ENCODE measurements at places on chromosomes 1 and 21.
A peak's percentile ranks its signal among the peaks of the same experiment; 100 is the strongest.

- DNase-seq: peak; percentile 44
Measured at GRCh38 chr1:1371746-1372711, 3.0 kb downstream of the AURKAIP1 start.

- no peak for DNase-seq
Measured at GRCh38 chr1:3222042-3222692, 153.2 kb downstream of the PRDM16 start.

DNA sequence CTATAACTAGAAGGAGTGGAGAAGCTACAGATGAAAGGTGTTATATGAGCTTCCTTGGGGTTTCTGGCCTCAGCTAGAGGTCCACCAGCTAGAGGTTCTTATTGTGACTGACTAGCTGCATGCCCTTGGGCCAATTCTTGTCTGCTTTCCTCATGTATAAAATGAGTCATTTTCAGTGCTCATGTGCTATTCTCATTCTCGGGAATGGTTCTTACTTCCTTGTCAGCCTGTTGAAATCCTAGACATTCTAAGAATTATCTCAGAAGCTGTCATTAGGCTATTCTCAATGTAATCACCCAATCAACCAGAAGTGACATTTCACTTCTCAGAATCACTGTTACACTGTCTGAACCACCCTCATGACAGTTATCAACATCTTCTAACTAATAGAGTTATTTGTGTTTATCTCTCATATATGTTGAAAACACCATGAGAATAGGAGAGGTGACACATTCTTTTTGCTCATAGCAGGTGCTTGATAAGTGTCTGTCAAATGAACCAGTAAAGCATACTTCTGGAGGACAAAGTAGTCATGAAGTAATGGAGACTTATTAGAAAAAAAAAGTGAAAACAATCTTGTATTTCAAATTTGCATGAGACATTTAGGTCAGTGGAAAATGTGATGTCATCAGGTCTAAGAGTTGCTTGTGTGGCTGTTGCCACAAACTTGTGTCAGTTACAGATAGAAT, 122.8 kb upstream of the IVNS1ABP start:
- no peak for DNase-seq

GRCh38 chr1:31798086-31798432, 17.8 kb downstream of the SPOCD1 start:
- no peak for DNase-seq

DNA sequence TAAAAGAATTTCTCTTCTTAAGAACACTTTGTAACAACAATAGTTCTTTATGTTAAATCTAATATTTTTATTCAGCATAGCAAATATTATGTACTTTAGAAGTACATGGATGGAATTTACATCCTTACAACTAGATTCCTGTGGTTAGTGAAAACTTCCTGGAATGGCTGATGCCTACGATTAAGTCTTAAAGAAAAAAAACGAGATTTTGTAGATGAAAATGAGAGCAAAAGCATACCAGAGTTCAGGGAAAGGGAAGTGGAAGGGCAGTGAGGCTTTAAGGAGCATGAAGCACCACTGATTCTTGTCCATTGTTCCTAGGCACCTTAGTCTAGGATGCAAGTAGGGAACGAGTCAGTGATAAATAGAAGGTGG, 26.7 kb downstream of the CFH start:
- DNase-seq: no peak

- no peak for DNase-seq
Measured at GRCh38 chr1:155622191-155622590, 12.2 kb downstream of the MSTO1 start.

DNA sequence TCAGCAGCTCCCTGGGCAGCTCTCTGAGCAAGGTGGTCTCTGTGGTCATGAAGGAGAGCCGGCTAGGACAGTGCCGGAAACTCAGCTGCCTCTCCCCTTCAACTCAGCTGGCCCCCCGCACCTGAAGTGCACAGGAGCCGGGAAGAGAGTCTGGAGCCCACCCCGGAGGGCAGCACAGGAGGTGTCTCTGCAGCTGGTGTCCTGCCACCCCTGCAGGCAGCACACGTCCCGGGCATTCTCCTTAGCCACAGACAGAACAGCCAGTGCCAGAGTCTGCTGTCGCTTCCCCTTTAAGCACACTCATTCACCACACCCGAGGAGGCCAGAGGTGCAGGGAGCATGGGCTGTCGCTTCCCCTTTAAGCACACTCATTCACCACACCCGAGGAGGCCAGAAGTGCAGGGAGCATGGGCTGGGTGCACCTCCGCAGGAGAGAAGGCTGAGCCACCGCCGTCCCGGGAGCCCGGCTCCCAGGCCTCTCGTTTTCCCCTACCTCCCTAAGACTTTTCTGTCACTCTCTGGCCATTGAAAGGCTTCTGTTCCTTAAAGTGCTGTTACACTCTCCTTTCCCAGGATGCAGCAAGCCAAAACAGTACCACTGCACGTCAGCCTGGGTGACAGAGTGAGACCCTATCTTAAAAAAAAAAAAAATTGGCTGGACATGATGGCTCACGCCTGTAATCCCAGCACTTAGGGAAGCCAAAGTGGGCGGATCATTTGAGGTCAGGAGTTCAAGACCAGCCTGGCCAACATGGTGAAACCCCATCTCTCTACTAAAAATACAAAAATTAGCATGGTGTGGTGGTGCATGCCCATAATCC, 16.9 kb upstream of the SAMD11 start:
- no peak for DNase-seq

- no peak for DNase-seq
Measured at GRCh38 chr1:32639489-32640075, 10.8 kb downstream of the ZBTB8OS start.

GRCh38 chr21:16421965-16422364, 692.2 kb downstream of the USP25 start:
- DNase-seq: no peak

- no peak for DNase-seq
Measured at GRCh38 chr1:187928696-187929095, 1099.9 kb downstream of the PLA2G4A start.

DNA sequence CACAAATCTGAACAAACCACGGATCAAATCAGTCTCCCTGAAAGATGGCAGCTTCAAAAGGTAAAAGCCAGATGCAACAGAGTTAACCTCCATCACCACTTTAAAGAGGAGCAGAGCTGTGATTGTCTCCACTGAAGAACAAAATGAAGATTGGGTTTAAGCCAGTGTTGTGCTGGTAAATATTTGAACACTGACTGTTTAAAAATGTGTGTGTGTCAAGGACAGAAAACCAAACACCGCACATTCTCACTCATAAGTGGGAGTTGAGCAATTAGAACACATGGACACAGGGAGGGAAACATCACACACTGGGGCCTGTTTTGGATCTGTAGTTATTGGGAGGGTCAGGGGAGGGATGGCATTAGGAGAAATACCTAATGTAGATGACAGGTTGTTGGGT, 83.9 kb downstream of the ST6GALNAC5 start:
- DNase-seq: no peak

DNA sequence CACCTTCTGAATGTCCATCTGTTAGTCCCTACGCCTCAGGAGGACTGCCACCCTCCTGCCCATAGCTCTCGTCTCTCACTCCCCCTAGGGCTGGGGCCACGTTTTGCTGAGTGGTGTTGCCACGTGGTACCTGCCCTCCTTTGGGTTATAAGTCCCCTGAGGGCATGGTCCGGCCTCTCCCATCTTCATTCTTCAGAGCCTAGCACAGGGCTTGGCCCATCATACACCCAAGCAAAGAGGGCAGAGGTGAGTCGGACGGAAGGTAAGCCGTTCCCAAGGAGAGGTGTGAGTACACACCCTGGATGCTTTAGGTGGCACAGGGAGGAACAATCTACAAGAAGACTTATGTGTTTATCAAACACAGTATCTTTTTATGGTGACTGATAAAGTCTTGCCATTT, 10.9 kb downstream of the PADI2 start:
- no peak for DNase-seq

DNA sequence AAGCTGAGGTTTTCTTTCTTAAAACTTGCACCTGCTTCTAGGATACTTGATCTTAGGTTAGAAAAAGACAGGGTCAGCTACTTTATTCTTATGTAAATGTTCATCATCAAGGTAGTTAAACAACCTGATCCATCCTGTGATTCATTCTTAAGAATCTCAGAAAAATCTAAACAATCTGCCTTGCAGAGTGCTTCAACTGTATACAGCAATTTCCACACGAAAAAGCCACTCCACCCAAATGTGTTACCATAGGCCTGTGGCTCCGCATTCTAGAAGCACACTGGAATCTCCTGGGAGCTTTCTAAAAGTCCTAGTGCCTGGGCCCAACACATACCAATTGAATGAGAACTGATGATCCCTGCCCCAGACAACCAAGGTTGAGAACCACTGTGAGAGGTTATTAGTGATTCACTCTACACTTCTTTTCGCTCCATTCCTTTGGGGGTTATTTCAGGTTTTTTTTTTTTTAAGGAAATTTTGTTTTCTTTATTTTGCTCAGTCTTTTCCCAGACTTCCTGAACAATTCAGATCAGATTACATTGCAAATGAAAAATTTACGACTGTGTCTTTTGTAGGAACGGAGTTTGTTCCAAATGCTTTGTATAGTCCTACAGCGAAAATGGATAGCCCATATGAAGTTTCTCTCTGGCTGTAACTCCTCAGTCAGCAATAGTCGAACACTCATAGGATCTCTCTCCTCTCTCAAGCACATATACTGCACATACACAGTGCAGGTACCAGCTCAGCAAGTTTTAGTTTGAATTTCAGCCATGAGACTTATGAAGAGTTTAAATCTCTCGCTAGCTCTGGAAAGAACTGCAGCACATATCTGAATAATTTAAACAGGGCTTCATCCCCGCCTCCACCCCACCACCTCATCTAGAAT, 16.1 kb downstream of the SMYD2 start:
- DNase-seq: no peak

- no peak for DNase-seq
Measured at GRCh38 chr1:228224198-228225164, 16.6 kb downstream of the OBSCN start.

- no peak for DNase-seq
Measured at GRCh38 chr1:86845514-86845913, 68.4 kb downstream of the SELENOF start.

GRCh38 chr1:180937624-180938225, 25.0 kb downstream of the KIAA1614 start:
- DNase-seq: no peak

DNA sequence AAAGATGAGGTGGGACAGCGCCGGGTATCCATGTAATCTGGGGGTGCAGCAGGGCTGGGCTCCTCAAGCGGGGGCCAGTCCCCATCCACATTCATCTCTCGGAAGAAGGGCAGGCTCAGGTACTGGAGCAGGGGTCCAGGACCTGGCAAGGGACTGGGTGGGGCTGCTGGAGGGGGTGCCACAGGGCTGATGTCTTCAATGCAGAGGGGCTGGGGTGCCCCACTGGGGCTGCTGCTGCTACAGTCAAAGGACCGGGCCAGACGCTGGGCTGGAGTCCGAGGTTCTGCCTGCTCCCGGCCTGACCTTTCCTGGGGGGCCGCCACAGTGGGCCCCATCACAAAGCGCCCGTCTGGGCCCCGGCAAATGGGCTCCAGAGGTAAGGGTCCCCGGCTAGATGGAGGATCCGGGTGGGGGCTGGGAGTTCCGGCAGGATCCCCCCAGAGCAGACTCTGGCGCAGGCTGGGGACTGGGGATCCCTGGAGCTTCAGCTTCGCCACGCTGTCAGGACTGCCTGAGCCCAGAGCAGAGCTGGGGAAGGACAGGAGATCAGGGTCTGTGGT, 3.3 kb upstream of the TAGLN2 start:
- DNase-seq: no peak

DNA sequence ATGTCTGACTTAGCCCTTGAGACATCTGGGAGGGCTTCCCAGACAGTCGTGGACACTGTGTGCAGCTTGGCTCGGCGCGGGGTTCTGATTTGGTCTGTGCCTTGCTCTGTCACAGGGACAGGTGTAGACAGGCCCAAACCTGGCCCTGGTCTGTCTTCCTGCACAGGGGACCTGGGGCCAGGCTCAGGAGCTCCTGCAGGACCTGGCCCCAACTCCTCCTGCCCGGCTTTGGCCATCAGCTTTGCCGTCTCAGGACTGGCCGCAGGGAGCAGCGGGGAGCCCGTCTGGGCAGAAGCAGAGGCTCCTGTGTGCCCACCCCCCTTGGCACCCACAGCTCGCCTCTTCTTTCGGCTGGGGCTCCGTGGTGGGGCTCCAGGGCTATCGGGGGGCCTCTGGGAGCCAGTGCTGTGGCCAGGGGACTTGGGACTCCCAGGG, 1.7 kb downstream of the PERM1 start:
- no peak for DNase-seq

DNA sequence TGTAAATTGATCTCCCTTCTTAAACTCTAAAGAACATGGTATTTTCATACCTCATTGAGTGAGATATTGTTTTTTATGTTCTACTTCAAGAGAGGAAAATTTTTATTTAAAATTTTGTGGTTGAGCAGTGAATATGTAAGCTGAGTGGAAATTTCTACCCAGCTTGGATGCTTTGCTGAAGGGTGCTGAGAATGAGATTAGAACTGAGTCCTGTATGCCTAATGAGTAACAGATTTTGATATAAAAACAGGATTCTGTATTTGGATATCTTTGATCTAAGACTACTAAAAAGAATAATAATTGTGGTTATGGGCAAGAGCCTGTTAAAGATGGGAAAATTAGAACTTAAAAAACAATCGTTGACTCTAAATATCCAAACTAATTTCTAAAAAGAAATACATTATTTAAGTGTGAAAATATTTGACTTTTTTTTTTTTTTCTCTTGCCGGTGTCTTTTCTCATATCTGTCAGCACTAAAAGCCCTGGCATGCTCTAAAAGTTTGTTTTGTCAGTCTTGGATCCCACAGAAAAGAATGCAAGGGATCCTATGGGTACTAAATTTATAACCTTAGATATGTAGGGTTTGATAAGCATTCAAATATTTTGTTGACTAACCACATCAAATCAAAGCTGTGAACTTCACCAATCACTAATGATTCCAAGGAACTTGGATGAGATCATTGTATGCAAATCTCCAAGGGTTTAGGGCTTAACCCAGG, 652.3 kb downstream of the PTPRC start:
- no peak for DNase-seq

- DNase-seq: no peak
Measured at GRCh38 chr21:46412521-46413364, 45.9 kb upstream of the DIP2A start.

GRCh38 chr1:83559129-83559840, 439.6 kb downstream of the TTLL7 start:
- no peak for DNase-seq

GRCh38 chr1:158249646-158250045, 4.6 kb upstream of the CD1A start:
- DNase-seq: no peak

- no peak for DNase-seq
Measured at GRCh38 chr1:213931836-213932235, 55.9 kb upstream of the PROX1 start.

GRCh38 chr1:227125929-227126545, 185.9 kb downstream of the COQ8A start:
- DNase-seq: no peak

- no peak for DNase-seq
Measured at GRCh38 chr1:7255303-7256058, 470.2 kb downstream of the CAMTA1 start.

- no peak for DNase-seq
Measured at GRCh38 chr21:17613242-17613676, 558 bp upstream of the BTG3 start.

Data from activated CD8-positive, alpha-beta memory T cell treated with anti-CD3 and anti-CD28 coated beads for 1 hour (primary cell).